ENCODE measurements at places on chromosomes 6 and 20. TPM values are rescaled to one million over a fixed set of nuclear protein-coding genes. Genes with fewer than 3 reads are reported as not detected.

Gene POU5F1
- total RNA-seq: 27.8 TPM

Gene APCDD1L
- total RNA-seq: not detected

Gene LY6G6D
- total RNA-seq: not detected

Gene SLC26A8
- not detected for total RNA-seq

Gene KCNG1
- 33.9 TPM for total RNA-seq

Gene CALHM6
- total RNA-seq: 2.0 TPM

Gene PAK5
- not detected for total RNA-seq

Gene IP6K3
- total RNA-seq: 0.88 TPM

- DNase-seq: no peak
Measured at GRCh38 chr20:17394411-17394810, 136.8 kb downstream of the BFSP1 start.

GRCh38 chr20:48532028-48532427 is 295.8 kb downstream of the PREX1 start:
- DNase-seq: no peak

GRCh38 chr6:17480476-17480875 is 87.1 kb downstream of the CAP2 start:
- no peak for DNase-seq

GRCh38 chr6:52055451-52055850 is 32.0 kb downstream of the PKHD1 start:
- DNase-seq: no peak

DNA sequence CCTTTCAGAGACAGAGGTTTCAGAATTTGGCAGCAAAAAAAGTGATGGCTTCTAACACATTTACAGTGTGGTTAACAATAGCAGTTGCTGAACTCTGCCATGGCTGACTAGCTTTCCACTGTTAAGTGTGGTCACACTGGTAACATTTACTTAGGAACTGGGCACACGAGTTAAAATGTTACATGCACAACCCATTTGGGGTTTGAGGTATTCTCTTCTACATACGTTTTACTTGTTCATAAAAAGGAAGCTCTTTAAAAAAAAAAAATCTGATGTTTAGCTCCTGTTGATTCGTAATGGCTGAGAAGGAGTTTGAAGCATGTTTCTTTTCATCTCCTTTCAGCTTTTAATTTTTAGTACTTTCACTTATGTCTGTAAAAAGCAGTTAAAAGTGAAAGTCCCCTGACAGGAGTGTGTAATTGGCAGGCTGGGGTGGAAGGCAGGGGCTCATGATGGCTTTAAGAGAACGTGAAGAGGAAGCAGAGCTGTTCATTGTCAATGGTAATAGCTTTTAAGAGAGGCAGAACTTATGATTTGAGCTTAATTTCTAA is 245.9 kb downstream of the FARS2 start:
- DNase-seq: no peak

DNA sequence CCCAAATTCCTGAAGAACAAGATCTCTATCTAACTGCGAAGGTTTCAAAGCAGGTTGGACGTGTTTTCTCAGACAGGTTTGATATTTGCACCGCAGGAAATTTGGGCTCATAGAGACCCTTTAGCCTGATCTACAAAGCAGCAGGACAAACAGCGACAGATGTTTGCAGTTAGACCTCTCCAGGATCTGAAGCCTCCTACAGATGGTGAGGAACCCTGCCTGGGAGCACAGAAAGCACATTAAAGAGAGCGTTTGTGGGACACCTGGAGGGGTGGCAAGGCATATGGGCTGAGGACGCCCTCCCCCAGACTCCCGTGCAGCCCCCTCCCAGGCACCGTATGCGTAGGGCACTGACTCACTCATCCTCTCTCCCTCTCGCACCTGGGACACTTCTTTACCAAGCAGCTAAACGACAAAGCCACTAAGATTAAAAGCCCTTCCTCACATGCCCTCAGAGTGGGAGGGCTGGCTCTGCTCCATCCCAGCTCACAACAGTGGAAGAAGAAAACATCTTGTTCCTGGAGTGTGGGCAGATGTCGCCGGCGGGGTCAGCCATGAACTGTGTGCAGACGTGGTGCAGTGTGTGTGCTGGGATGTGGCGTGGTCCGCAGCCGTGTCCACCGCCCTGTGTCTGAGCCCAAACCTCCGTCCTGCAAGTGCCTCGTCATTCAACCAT is 249.7 kb upstream of the AFDN start:
- DNase-seq: no peak

DNA sequence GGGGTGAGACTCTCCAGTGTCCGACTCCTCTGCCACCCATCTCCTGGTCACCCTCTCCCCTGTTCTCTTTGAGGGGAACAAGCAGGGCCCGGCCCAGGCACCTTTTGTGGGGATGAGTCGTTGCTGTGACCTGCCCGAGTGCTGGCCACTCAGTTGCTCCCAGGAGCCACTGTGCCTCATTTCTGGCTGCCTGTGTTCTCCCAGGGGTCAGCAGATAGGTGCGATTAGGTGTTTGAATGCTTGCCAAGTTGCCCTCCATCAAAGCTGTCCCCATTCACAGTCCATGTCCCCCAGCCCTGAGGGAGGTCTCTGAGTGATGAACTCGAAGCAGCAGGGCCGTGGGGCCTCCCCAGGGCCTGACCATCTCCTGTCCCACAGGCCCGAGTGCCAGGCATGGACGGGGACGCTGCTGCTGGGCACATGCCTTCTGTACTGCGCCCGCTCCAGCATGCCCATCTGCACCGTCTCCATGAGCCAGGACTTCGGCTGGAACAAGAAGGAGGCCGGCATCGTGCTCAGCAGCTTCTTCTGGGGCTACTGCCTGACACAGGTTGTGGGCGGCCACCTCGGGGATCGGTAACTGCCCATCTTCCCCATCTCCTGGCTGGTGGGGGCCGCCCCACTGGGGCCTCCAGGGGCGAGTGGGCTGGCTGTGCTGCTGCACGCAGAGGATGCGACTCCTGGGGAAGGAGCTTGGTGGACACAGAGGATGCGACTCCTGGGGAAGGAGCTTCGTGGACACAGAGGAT is 4.1 kb downstream of the SLC17A9 start:
- DNase-seq: no peak

DNA sequence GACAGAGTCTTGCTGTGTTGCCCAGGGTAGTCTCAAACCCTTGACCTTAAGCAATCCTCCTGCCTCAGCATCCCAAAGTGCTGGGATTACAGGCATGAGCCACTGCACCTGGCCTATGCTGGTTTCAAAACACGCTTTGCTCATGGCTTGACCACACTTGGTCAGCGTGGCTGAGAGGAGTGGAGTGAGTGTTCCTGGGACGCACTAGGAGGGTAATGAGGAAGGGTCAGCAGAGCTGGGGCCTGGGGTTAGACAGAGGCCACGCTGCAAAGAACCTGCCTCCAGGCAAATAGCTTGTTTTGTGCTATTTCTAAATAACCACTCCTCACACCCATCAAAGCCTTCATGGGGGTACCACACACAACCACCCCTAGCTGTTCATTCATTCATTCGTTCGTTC is 77.9 kb upstream of the TOX2 start:
- DNase-seq: no peak

DNA sequence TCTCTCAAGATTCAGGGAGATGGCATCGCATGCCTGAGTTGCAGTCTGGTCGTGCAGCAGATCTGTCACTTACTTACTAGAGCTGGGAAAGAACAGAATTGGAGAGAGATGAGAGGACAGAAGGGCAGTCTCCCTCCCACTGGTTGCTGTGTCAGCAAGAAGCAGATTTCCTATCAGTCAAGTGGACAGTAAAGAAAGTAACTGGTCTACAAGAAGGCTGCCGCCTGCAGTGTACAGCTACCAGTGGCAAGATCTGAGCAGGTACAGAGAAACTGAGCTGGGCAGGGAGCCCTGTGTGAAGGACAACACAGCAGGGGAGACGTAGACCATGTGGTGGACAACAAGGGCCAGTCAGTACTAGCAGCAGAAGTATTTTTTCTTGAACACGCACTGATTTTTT is 49.5 kb upstream of the PCSK2 start:
- no peak for DNase-seq

GRCh38 chr6:5599127-5599526 is 337.8 kb downstream of the FARS2 start:
- no peak for DNase-seq

DNA sequence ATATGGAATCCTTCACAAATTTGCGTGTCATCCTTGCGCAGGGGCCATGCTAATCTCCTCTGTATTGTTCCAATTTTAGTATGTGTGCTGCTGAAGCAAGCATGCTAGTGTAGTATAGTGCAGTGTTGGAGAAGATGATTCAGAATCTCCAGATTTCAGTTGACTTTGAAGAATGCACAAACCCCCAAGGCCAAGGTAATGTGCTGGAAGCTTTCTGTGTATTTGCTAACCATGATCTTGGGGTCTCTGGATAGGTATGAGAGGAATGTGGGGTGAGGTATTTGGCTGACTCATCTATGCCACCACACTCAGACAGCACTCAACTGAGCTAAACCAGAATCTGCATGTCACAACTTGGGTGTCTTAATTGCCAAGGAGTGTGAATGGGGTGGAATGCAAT is 42.6 kb upstream of the DEK start:
- no peak for DNase-seq

GRCh38 chr6:37738216-37738615 is 40.5 kb upstream of the MDGA1 start:
- no peak for DNase-seq

GRCh38 chr6:169564453-169565240 is 137.2 kb downstream of the WDR27 start:
- no peak for DNase-seq

DNA sequence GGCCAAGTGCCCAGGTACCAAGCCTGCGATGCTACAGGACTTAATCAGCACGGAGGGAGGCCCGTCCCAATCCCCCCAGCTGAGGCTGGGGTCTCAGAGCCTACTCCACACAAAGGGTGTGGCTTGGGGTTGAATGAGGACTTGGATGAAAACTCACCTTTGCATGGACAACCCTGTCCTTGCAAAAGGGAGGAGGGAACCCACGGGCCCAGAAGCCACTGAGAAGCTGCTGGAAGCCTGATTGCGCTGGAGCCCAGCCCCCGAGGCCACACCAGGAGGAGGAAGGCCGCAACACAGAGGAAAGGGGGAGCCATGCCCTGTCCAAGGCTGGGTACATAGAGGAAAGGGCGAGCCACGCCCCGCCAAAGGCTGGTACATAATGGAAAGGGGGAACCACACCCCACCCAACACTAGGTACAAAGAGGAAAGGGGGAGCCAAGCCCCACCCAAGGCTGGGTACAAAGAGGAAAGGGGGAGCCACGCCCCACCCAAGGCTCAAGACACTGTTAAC is 158.8 kb downstream of the DLL1 start:
- no peak for DNase-seq

- no peak for DNase-seq
Measured at GRCh38 chr6:158769771-158770432, 49.3 kb downstream of the EZR start.

DNA sequence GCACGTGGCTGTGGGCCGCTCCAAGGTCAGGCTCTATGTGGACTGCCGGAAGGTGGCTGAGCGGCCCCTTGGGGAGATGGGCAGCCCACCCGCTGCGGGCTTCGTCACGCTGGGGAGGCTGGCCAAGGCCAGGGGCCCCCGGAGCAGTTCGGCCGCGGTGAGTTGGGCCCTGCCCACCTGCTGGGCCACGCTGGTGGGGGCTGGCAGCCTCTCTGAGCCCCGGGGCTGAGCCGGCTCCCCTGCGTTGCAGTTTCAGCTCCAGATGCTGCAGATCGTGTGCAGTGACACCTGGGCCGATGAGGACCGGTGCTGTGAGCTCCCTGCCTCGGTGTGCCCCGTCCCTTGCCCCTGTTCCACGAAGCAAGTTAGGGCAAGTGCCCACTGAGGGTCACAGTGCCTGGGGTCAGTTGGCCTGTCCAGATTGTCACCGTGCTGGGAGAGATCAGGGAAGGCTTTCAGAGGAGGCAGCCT is 27.1 kb downstream of the COL20A1 start:
- no peak for DNase-seq

GRCh38 chr20:651713-652614 is 1.0 kb downstream of the SRXN1 start:
- no peak for DNase-seq

DNA sequence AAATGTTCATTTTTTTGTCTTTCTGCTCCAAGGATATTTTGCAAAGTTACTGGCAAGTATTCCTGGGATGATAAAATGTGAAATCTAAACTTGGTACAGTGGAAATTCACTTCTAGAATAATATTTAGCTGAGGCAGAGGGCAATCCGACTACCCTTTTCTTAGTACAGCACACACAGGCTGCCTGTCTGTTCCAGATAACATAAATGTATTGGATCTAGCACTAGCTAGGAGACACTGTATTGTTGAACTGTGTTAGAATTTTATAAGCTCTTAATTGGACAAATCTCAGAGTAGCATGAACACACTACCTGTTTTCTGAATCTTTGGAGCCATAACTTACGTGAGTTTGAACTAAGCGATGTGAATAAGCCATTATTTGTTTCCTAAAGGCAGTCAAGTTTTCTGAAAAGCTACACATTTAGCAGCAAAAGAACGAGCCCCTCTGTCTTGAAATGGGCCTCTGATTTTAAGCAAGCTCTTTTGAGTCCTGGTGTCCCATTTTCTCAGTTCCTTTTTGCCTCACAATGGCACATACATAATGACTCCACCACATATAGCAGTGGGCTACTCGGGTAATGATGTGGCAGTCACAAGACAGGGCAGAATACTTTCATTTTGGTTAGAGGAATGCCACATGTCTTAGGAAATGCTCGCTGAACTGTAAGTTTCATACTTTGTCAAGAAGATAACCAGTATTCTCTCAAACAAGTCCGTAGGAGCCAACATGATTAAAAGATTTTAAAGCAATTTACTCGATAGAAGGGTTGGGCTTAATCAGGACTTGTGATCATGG is 116.5 kb upstream of the ESR1 start:
- DNase-seq: no peak

DNA sequence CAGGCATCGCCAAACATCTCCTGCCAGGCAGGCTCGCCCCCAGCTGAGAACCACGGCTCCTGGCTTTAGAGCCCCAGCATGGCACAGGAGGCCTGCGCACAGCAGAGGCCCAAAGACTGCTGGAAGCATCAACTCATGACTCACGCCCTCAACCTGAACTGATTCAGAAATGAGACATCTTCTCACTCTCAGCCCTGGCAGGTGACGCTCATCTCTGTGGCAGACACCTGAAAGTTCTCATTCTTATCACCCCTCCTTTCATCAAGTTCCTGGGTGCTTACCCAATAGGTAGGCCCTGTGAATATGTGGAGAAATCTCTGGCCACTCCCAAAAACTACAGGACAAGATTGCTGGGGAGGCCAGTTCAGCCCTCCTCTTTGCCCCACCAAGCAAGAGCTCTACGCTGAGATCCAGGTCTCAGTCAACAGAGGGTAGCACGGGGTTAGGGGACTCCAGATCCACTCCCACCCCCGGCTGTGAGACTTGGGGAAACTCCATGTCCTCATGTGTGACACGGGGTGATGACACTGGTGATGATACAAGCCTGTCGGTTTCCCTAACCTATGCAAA is 11.3 kb downstream of the NFATC2 start:
- DNase-seq: no peak

GRCh38 chr6:118134206-118134605 is 227.1 kb downstream of the SLC35F1 start:
- no peak for DNase-seq

- DNase-seq: no peak
Measured at GRCh38 chr20:62240020-62240685, 1.8 kb downstream of the OSBPL2 start.

DNA sequence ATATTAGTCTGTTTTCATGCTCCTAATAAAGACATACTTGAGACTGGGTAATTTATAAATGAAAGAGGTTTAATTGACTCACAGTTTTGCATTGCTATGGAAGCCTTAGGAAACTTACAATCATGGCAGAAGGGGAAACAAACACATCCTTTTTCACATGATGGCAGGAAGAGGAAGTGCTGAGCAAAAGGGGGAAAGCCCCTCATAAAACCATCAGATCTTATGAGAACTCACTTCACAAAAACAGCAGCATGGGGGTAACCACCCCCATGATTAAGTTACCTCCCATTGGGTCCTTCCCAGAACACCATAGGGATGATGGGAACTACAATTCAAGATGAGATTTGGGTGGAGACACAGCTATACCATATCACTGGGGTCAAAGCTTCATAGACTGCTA is 254.2 kb downstream of the ERMARD start:
- no peak for DNase-seq
